ENCODE measurements at places on chromosomes 5 and 9.

DNA sequence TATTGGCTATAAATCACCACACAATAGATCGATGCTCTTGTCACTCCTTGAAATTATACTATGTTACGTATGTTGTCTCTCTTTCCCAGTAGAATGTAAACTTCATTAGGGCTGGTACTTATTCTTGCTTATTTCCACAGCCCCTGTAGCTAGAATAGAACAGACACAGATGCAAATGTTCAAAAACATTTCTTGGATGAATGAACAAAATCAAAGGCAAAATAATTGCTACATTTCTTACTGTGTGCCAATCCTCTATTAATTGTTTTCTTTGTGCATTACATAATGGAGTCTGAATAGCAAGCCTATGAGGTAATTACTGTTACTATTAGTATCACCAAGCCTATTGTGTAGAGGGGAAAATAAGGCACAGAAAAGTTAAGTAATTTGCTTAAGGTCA, 725 bp upstream of the OR13C2 start:
- DNase-seq, result no peak

GRCh38 chr9:104850786-104851545, 77.0 kb downstream of the ABCA1 start:
- DNase-seq, result no peak

DNA sequence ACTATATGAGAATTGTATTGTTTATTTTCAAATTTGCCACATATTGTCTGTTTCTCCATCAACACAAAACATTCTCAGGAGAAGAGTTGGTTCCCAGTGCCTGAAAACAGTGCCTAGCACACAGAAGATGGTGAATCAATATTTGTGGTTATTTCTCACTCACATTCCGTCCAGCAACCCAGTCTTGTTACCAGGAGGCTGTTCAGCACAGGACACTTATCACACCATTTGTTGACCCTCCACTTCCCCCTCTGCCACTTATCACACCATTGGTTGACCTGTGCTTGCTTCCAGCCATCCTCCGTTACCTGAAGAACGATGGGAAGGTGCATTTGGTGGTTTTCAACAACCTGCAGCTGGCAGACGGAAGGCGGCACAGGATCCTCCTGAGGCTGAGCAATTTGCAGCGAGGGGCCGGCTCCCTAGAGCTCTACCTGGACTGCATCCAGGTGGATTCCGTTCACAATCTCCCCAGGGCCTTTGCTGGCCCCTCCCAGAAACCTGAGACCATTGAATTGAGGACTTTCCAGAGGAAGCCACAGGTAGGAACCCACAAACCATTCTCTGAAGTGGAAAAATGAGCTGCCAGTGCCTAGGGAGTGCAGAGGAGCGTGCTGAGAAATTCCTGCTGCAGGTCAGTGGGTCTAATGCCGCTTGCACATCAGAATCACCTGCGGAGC, 20.5 kb downstream of the THBS4 start:
- no peak for DNase-seq

- no peak for DNase-seq
Observed at GRCh38 chr9:72205513-72205912, 56.3 kb downstream of the GDA start.

GRCh38 chr5:64505769-64506566, at the start of gene RGS7BP:
Gene RGS7BP (plus strand): TSS chr5:64506015. CDS start chr5:64506625, 610 bp downstream.
- DNase-seq, result peak; percentile 1

DNA sequence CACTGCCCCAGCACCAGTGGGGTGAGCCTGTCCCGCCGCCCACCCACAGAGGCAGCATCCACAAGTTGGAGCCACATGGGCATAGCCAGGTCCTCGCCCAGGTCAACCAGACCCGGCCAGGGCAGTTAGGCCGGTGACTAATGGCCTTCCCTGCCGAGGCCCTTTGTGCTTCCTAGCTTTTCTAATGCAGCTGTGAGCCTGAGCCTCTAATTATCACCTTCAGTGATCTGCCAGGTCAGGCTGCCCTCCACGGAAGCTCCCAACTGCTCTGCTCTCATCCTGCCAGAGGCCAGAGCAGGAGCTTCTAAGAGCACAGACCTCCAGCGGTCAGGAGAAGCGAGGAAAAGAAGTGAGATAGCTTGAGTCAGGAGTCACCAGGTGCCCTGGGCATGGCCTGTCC, 87.1 kb upstream of the PPP1R26 start:
- DNase-seq, result no peak

- no peak for DNase-seq
Observed at GRCh38 chr9:126536131-126536530, 77.6 kb upstream of the LMX1B start.

DNA sequence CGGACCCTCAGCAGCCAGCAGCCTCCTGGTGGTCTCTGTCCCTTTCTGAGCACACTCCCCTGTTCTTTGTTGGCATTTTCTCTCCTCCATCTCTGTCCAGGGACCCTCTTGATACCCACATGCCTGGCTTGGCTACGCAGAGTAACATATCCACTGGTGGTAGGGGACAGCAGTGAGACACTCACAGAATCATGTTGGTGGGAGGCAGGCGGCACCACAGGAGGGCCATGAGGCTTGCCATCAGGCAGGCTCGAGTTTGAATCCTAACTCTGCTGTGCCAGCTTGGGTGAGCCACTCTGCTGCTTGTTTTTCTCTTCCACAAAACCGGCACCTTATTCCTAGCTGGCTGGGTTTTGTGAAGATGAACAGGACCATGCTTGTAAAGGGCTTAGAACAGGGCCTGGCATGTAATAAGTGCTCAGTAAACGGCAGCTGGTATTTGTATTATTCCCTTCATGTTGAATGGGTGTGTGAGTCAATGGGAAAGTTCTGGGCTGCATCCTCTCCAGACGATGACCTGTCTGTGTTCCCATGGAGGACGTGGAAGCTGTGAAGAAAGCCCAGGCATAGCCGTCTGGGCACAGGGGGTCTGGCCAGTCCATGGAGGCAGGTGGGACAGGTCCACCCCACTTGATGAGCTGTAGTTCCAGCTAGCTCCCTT, 2.3 kb downstream of the COL27A1 start:
- no peak for DNase-seq

DNA sequence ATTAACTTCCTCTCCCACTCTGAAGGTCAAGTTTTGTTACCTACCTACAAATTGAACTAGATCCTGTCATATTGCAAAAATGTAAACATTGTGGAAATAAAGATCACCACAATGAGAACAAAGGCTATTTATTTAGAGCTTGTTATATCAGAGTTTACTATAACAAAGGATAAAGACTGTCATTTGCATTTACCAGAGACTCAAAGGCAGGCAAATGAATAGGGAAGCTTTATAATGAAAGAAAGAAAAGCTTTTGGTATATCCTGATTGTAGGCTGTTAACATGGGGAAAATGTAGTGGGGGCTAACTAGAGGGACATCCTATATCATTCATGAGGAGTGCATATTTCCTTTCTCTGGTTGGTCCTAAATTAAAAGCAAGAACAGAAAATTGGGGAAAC, 403.5 kb upstream of the TYRP1 start:
- no peak for DNase-seq

- no peak for DNase-seq
Observed at GRCh38 chr5:142977363-142978051, 207.3 kb downstream of the ARHGAP26 start.

DNA sequence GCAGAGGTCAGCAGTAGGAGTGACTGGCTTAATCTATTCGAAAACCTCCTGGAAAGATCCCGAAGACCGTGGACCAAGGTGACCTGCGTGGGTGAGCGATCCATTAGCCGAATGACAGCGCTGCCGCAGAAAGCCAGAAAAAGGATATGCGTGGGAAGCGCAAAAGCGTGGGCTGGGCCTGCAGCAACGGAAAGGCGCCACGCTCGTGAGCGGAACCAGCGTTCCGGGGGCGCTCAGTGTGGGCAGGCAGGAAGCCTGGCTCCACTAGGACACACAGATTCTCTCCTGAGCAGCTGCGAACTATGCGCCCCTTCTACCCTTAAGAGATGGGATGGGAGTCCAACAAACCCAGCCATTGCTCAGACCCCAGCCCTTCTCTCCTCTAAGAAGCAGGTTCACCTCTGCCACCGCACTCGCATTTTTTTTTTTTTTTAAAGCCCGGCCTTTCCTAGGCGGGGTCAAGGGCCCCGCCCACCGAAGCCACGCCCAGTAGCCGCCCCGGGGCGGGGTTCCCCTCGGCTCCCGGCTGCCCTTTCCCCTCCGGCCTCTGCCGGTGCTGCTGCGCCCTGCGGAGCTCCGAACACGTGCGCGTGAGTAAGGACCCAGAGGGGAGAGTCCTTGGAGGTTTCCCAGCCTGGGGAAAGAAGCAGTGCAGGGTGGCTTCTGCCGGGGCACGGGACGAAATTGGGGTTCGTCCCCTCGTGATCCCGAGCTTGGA, 19.8 kb upstream of the MATR3 start:
- DNase-seq, result peak; percentile 77

GRCh38 chr5:93622240-93622885, 39.3 kb downstream of the NR2F1 start:
- DNase-seq, result no peak

GRCh38 chr5:153895266-153895665, 143.4 kb downstream of the FAM114A2 start:
- DNase-seq, result no peak

- no peak for DNase-seq
Observed at GRCh38 chr9:84297162-84297821, 43.3 kb downstream of the SLC28A3 start.

GRCh38 chr5:96259151-96259772, 173.8 kb downstream of the PCSK1 start:
- DNase-seq, result peak; percentile 20

DNA sequence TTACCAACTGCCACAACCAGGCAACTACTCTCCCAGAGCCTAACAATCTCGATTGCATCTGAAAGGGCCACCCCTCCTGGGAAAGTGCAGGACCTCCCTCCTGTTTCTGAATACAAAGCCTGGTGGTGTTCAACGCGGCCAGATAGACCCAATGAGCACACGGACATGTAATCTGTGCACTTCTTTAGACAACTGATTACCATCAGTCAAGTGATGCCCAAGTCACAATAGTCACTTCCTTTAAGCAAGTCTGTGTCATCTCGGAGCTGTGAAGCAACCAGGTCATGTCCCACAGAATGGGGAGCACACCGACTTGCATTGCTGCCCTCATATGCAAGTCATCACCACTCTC, 739 bp downstream of the C9orf72 start:
- peak; percentile 10 for DNase-seq

- no peak for DNase-seq
Observed at GRCh38 chr5:51990241-51990640, 607.0 kb downstream of the ISL1 start.

DNA sequence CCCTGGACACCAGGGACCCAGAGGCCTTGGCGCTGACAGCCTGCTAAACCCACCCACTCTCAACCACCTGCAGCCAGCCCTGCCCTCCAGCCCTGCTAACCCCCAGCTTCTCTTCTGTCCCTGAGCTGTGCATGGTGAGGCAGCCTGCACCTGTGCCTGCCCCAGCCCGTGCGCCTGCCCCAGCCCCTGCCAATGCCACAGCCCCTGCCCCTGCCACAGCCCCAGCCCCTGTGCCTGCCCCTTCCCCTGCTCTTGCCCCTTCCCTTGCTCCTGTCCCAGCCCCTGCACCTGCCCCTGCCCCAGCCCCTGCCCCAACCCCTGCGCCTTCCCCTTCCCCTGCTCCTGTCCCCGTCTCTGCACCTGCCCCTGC, 43.3 kb upstream of the IRX4 start:
- no peak for DNase-seq

DNA sequence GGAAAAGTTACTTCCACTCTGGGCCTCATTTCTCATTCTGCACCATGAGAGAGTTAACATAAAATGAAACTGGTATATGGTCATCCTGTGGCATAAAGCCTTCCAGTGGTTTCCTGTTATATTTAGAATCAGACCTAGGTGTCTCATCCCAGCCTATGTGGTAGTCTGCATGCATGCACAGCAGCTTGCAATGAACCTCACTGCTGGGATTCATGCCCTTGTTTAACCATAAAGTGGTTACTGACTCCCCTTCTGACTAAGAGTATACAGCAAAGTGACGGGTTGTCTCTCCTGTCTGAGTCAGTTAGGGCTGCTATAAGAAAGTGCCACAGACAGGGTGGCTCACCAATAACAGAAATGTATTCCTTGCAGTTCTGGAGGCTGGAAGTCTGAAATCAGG, 14.7 kb upstream of the TDRD7 start:
- no peak for DNase-seq

GRCh38 chr5:44845777-44846176, 37.0 kb downstream of the MRPS30 start:
- DNase-seq, result no peak

DNA sequence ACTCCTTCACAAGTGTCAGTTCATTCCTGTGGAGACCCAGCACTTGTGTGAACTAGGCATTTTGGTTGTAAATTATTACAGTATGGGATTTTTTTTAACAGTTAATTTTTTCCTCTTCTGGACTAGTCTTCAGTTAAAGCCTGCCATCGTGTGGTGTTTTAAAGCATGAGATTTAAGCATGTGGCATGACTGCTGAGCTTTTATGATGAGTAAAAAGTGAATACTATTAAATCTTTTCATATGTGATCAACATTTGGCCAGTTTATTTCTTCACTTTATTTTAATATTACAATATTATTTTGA, 25.0 kb downstream of the LMNB1 start:
- DNase-seq, result peak; percentile 52

DNA sequence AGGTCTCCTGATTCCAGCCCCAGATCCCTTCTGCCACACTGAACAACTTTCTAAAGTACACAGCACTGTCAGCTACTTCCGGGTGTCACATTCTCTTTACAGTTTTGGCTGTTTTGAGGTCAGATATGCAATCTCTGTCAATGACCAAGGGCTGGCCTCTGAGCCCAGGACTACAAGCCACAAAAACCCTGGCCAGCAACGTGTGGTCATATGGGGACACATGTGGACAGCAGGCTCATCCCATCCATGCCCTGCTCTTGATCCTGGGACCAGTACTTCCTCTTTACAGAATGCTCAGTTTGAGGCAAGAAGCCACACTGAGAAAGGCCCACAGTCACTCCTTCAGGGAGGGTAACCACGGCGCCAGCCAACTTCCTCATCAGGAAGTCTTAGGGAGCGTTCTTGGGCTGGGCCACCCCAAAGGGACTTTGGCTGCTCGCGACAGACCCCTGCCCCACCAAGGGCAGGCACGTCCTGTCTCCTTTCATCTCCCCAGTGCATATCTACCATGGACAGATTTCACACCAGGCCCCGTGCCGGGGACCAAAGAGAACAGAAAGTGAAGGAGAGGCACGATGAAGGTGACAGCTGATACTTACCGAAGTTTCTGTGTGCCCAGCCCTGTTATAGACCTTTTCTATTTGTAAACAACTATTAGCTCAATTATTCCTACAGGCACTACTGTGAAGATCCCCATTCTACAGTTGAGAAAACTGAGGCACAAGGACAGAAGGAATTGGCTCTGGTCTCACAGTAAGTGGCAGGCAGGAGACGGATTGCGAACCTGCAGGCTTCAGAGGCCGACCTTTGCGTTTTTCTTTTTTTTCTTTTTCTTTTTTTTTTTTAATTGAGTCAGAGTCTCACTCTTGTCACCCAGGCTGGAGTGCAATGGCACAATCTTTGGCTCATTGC, 37.3 kb downstream of the STK10 start:
- DNase-seq, result no peak

DNA sequence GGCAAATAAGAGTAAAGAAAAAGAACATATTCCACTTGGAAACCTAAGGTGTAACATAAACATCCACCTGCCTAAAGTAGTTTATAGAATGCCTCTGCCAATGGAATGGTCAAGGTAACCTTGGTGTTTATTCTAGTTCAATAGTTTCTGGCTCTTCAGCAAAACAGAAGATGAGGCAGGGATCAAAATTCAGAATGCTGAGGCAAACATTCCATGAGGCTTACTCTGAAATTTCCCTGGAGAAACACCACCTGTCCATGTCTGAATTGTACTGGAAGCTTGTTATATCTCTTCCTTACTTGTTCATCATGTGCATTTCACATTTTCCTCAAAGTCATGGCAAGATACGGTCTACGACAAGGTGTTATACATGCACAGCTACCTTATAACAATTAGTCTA, 1862.4 kb upstream of the ACO1 start:
- DNase-seq, result no peak

- DNase-seq, result no peak
Observed at GRCh38 chr5:149580808-149581191, 498 bp upstream of the ARHGEF37 start.
